ENCODE measurements at places on chromosomes 5 and 9.

- no peak for DNase-seq
Measured at GRCh38 chr5:168305281-168305680, 13.8 kb downstream of the WWC1 start.

- no peak for DNase-seq
Measured at GRCh38 chr9:121776739-121777637, 125.6 kb downstream of the DAB2IP start.

- DNase-seq: no peak
Measured at GRCh38 chr5:129361441-129362025, 98.6 kb upstream of the ADAMTS19 start.

DNA sequence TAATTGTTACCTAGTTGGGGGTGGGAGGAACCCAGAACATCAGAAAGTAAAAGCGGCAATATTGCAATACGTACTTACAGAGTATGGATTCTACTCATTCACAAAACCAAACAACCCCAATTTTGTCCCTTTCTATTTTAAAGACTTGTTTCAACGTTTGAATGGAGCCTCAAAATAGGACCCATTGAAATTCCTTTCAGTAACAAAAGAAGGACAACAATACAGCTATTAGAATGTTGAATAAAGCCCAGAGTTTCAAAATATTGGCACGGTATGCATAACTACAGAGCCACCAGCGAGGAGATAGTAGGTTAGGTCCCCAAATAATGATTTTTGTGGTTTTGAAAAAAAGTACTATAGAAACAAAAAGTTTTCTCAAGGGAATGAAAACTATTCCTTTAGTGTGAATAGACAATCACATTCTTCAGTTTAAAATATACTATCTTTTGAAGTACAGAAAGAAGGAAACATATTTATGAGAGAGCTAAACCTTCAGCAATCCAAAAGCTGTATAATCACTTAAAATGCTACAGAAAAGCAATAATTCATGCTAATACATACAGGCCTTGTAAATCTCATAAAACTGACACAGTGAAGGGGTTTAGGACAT, 235.5 kb downstream of the RFX3 start:
- no peak for DNase-seq

DNA sequence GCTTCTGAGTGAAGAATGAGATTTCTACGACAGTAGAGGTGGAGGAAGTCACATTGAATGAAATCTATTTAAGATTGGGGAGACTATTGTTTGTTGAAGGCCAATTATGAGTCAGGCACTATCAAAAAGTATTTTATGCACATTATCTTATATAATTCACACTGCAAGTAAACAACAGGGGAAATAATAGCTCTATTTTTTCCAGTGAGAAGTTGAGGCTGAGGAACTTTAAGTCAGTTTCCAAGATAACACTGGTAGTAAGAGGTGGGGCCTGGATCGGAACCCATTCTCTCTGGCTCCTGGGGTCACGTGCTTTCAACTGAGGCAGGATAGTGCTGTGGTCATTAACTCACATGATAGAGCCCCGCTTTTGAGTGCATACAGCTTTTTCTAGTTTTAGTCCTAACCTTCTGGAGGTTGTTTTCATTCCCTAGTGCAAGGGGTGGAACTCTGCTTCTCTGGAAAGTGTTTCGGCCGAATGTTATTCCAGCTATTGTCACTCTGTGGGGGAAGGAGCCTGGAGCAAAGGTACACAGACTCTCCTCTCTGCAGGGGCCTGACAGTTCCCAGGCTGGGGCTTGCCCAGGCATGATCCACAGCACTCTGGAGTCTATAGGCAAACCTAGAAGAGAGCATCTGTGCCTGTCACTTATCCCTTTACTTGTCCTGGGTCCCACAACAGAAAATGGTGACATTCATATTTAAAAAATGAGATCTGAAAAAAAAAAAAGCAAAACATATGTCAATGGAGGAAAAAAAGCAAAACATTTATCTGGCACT, 352.4 kb upstream of the ACTBL2 start:
- DNase-seq: no peak

DNA sequence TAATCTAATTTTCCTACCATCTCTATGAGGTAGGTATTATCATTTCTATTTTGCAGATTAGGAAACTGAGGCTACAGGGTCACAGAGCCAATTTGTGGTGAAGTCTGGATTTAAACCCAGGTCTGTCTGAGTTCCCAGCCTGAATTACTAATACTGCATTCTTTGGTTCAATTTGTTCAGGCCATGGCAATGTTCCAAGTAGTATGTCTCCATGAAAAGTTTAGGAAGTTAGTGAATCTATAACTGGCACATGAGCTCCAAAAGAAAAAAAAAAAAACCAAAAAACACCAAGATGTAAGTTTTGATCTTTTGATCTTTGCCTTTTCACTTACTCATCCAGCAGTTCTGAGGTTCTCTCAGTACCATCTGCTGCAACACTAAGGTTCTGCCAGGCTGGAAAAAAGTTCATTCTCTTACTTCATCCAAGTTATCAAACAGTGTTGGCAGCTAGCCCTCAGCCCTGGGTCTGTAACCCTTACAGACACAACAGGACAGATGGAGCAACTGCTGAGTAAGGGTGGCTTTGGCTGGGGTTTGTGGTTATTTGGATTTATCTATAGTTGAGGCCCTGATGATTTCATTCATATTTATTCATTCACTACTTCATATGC, 4.4 kb upstream of the TMEM268 start:
- no peak for DNase-seq

GRCh38 chr9:114722081-114722621, 40.2 kb upstream of the TEX48 start:
- no peak for DNase-seq

DNA sequence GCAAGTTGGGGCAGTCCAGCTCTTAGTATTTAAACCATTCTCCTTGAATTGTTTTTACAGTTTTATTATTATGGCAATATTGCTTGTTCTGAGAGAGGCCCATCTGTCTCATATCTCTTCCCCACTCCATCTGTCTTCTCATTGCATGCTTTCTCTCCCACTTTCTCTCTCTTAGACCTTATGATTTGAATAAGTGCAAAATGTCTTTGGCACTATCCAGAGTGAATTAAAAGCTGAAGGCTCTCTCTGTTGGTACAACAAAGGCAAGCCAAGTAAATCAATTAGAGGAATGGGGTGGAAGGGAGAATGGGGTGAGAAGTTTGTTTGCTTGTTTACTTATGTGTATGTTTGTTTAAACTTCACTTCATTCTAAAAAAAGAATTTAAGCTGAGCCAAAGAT, 195.3 kb upstream of the RFX3 start:
- no peak for DNase-seq

DNA sequence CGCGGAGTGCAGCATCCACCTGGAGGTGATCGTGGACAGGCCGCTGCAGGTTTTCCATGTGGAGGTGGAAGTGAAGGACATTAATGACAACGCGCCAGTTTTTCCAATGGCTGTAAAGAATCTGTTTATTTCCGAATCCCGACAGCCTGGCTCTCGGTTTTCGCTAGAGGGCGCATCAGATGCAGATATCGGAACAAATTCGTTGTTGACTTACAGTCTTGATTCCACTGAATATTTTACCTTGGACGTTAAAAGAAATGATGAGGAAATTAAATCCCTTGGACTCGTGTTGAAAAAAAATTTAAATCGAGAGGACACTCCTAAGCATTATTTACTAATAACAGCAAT, 611 bp downstream of the PCDHA3 start:
- no peak for DNase-seq

DNA sequence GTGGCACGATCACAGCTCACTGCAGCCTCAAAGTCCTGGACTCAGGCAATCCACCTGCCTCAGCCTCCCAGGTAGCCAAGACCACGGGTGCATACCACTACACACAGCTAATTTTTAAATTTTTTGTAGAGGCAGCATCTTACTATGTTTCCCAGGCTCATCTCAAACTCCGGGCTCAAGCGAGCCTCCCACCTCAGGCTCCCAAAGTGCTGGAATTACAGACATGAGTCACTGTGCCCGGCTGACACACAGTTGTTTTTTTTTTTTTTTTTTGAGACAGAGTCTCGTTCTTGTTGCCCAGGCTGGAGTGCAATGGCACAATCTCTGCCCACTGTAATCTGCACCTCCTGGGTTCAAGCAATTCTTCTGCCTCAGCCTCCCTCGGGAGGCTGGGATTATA, 70.1 kb upstream of the CNOT6 start:
- no peak for DNase-seq

DNA sequence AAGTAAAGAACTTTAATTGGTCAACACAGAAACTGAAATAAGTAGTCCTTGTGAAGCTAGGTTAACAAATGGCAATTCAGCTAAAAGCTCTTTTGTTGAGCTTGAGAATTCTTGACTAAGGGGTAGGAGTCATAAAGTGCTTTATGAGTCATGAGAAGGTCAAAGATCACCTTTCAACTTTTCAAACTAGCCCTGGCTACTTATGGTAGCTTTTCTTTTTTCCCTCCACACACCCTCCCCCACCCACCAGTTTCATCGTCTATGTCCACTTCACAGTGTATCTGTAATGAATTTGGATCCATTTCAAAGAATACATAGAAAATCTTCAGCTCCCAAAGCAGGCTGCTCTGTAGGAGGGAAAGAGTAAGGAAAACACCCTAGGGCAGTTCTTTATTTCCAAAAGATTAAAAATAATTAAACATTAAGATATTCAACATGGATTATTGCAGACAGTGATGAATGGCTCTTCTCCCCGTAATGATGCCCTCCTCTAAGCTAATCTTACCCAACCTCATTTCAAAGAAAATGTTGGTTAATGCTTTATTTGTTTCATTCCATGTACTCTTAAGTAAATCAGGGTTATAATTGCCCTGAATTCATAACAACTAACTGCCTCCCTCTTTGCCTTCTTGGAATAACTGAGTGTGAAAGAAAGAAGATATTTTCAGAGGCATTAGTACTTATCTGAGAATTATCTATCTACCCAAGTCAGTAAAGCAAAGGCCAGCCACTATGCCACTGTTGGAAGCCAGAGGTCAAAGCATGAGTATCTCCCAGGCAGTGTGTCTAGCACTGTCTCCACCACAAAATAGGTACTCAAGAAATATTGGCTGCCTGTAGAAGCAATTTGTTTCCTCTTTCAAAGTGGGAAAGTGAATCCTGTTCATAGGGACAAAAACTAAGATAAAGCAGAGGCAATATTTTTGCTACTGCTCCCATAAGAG, 290.6 kb downstream of the PIK3R1 start:
- no peak for DNase-seq

DNA sequence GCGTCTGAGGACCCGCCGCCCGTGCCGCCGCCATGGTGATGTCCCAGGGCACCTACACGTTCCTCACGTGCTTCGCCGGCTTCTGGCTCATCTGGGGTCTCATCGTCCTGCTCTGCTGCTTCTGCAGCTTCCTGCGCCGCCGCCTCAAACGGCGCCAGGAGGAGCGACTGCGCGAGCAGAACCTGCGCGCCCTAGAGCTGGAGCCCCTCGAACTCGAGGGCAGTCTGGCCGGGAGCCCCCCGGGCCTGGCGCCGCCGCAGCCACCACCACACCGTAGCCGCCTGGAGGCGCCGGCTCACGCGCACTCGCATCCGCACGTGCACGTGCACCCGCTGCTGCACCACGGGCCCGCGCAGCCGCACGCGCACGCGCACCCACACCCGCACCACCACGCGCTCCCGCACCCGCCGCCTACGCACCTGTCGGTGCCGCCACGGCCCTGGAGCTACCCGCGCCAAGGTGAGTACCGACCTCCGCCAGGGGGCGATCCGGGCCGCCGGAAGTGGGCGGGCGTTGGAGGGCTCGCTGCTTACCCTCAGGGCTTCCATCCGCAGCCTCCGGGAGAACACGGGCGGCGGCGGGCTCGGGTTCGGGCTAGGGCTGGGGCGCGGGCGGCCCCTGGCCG, 8.5 kb downstream of the PRR7 start:
- peak; percentile 90 for DNase-seq

- no peak for DNase-seq
Measured at GRCh38 chr5:56112526-56113121, 117.9 kb upstream of the IL6ST start.

- DNase-seq: no peak
Measured at GRCh38 chr5:58241389-58241788, 218.5 kb downstream of the PLK2 start.

- DNase-seq: no peak
Measured at GRCh38 chr5:56116599-56117141, 116.5 kb downstream of the ANKRD55 start.

- no peak for DNase-seq
Measured at GRCh38 chr5:166401391-166401790, 1890.1 kb upstream of the WWC1 start.

- DNase-seq: no peak
Measured at GRCh38 chr9:127159325-127159801, 36.9 kb upstream of the ANGPTL2 start.

DNA sequence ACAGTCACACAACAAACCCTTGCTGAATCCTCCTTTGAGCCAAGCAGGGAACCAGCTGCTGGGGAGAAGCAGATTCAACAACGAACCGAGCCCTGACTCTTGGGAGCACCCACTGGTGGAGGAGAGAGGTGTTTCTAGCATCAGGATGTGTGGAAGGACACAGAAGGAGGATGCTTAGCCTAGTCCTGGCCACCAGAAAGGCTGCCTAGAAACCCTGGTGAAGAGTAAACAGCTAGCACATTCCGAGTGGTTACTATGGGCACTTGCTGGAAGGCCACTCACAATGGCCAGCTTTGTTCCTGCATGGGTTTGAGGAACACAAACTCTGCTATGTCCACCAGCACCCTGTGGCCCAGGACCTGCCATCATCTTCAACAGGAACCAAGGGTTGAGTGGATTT, 1.8 kb downstream of the TIFAB start:
- no peak for DNase-seq

GRCh38 chr9:121344184-121344583, 25.9 kb downstream of the STOM start:
- no peak for DNase-seq

GRCh38 chr9:133516961-133517350, 7.8 kb downstream of the MYMK start:
- no peak for DNase-seq

- DNase-seq: no peak
Measured at GRCh38 chr5:81852291-81853029, 101.6 kb upstream of the SSBP2 start.

GRCh38 chr5:175460552-175460951, 16.6 kb upstream of the DRD1 start:
- DNase-seq: no peak

GRCh38 chr5:10619649-10620048, 55.8 kb downstream of the ANKRD33B start:
- no peak for DNase-seq

DNA sequence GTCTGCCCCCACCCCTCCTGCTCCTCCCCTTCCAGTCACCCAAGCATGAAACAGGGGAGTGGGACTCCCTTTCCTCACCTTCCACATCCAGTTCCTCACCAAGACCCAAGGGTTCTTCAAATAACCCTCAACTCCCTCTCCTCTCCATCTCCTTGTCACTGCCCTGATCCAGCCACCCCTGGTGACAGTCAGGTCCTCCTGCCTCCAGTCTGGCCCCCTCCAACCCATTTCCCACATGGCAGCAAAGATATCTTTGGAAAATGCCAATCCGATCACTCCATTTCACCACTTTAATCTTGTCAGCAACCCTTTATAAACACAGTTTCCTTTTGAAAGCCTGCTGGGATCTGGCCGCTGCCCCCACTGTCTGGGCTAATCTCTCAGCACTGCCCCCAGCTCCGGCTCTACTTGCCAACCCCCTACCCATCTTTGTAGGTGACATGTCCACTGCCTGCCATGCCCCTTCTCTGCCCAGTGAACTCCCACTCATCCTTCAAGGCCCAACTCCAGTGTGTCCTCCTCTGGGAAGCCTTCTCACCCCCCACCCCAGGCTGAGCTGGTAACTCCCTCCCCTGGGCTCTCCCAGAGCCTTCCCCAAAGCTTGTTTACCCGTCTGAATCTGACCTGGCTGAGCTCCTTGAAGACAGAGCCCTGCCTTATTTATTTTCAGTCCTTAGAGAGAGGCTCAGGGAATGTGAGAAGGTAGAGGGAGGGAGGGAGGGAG, 781 bp upstream of the MYOZ3 start:
- no peak for DNase-seq
